Skin of body (tissue), 3 donors: ENCODE measurements at places on chromosomes 3 and 15. TPM values are rescaled to one million over a fixed set of nuclear protein-coding genes. Genes with fewer than 3 reads are reported as not detected.

The TM4SF18 gene
- total RNA-seq: 16.6 TPM

DNA sequence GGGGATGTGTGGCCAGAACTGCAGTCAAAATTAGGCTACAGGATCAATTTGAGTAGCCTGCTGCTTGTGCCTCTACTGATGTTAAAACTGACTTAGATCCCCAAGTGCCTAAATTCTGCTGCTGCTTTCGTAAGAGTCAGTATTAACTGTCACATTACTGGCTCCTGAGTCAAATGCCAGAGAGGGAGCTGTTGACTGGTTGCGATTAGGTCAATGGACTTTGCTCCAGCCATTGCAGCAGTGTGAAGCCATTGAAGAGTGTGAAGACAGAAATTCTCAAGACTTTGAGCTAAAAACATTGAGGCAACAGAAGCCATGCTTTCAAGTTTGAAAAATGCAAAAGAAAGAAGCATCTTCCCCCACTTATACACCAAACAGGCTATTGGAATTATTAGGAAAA lies 151.1 kb upstream of the MITF start:
- no peak for DNase-seq

The ST8SIA2 gene
- total RNA-seq: 3.2 TPM

GRCh38 chr15:34203305-34203704 lies 6.6 kb downstream of the KATNBL1 start:
- no peak for DNase-seq

GRCh38 chr3:187125319-187126031 lies 13.8 kb downstream of the RPL39L start:
- DNase-seq: no peak
